ENCODE measurements at places on chromosomes 13 and 19. TPM values are rescaled to one million over a fixed set of nuclear protein-coding genes. Genes with fewer than 3 reads are reported as not detected.

Gene CACNG7
- 0.26 TPM for total RNA-seq

Gene ENOX1
- total RNA-seq, result 7.6 TPM

Gene JAK3
- total RNA-seq, result 1.2 TPM

Gene CIRBP
- total RNA-seq, result 110 TPM
